Airway epithelial cell (primary cell): ENCODE measurements at places on chromosomes 3 and 15. TPM values are rescaled to one million over a fixed set of nuclear protein-coding genes. Genes with fewer than 3 reads are reported as not detected.

Gene TMCO5A
- total RNA-seq, result not detected in 2 replicates

Gene EPHB3
- total RNA-seq, result 12.3 and 23.4 TPM in 2 replicates

Gene GXYLT2
- 5.5 and 10.7 TPM in 2 replicates for total RNA-seq

Gene MINAR1
- total RNA-seq, result 0.14 and 0.28 TPM in 2 replicates

Gene GABRA5
- total RNA-seq, result not detected in 2 replicates

Gene SST
- total RNA-seq, result not detected in 2 replicates

Gene DHFR2
- total RNA-seq, result 2.5 and 2.9 TPM in 2 replicates

Gene SH3GL3
- 0.60 and 1.7 TPM in 2 replicates for total RNA-seq

Gene RASGRP1
- 0.85 and 1.2 TPM in 2 replicates for total RNA-seq

Gene CELSR3
- 0.60 and 1.1 TPM in 2 replicates for total RNA-seq

Gene HACL1
- 12.2 and 14.3 TPM in 2 replicates for total RNA-seq

Gene DPPA2
- total RNA-seq, result not detected in 2 replicates

Gene ABI3BP
- total RNA-seq, result 0.28 and 2.1 TPM in 2 replicates

Gene TP53BP1
- total RNA-seq, result 16.8 and 22.1 TPM in 2 replicates

Gene TAGLN3
- 6.4 and 8.1 TPM in 2 replicates for total RNA-seq

Gene ZMYND10
- 1.1 and 1.4 TPM in 2 replicates for total RNA-seq

Gene FMN1
- 2.9 and 4.5 TPM in 2 replicates for total RNA-seq

Gene TM4SF1
- total RNA-seq, result 147 and 251 TPM in 2 replicates

Gene SLC24A5
- not detected in 2 replicates for total RNA-seq

Gene TCF12
- total RNA-seq, result 20.3 and 33.4 TPM in 2 replicates

Gene CLPX
- 26.0 and 43.5 TPM in 2 replicates for total RNA-seq

Gene ATP10A
- total RNA-seq, result 0.42 and 0.60 TPM in 2 replicates

Gene SEMA3G
- 0.21 and 0.79 TPM in 2 replicates for total RNA-seq

Gene NCBP2
- 55.2 and 65.6 TPM in 2 replicates for total RNA-seq

Gene SLITRK3
- total RNA-seq, result not detected in 2 replicates

Gene CILP
- total RNA-seq, result 0.28 and 0.49 TPM in 2 replicates

Gene SLC9C1
- not detected in 2 replicates for total RNA-seq

Gene ROBO2
- total RNA-seq, result 0.05 and 0.28 TPM in 2 replicates

Gene PP2D1
- not detected in 2 replicates for total RNA-seq

Gene ITPR1
- 2.7 and 3.7 TPM in 2 replicates for total RNA-seq

Gene ANKRD63
- total RNA-seq, result not detected in 2 replicates

Gene MOBP
- total RNA-seq, result not detected in 2 replicates

Gene GRIP2
- 0.28 TPM in 1 of 2 replicates, not detected in the other for total RNA-seq

Gene DNASE1L3
- total RNA-seq, result 0.21 TPM in 1 of 2 replicates, not detected in the other

Gene CHCHD6
- 26.4 and 32.6 TPM in 2 replicates for total RNA-seq

Gene KNG1
- total RNA-seq, result not detected in 2 replicates

Gene SYNPR
- not detected in 2 replicates for total RNA-seq

Gene GATA2
- not detected in 2 replicates for total RNA-seq
